ENCODE measurements at places on chromosomes 6 and 20.

GRCh38 chr6:15524861-15525401 lies 137.9 kb downstream of the DTNBP1 start:
- no peak for DNase-seq

- peak; percentile 1 for DNase-seq
These were observed 130.1 kb upstream of the ASCC3 start for GRCh38 chr6:101011186-101011585.

DNA sequence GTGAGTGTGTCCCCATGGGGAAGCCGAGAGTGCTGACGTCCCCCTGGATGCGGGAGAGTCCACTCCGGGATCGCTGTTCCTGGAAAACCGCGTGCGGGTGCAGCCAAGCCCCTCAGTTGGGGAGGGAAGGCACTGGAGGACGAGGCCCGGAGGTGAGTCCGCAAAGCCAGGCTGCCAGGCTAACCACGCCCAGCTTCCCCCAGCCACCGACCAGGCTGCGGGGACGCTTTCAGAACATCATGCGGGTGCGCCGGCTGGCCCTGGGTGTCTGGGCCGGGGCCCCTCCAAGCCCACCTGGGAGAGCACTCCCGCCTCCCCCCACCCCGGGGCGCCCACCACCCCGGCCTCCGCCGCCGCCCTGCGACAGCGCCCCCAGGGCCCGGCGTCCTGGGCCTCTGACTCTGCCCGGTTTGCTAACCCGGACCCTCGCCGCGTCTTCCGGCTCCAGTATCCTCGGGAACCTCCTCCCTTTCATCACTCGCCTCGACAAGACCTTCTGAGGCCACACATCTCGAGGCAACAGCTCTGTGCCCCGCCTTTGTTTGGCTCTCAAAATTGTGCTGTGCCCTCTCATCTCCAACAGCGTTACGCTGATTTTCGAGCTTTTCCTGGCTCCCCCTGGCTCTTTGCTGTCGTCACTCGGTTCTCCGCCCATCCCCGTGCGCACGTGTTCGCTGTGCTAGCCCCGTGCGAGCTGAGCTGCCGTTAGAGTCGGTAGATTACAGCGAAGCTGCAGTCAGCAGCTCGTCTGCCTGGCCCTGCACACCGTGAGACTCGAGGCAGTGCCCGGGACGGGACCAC lies 47.1 kb upstream of the ENTPD6 start:
- DNase-seq, result peak; percentile 46

DNA sequence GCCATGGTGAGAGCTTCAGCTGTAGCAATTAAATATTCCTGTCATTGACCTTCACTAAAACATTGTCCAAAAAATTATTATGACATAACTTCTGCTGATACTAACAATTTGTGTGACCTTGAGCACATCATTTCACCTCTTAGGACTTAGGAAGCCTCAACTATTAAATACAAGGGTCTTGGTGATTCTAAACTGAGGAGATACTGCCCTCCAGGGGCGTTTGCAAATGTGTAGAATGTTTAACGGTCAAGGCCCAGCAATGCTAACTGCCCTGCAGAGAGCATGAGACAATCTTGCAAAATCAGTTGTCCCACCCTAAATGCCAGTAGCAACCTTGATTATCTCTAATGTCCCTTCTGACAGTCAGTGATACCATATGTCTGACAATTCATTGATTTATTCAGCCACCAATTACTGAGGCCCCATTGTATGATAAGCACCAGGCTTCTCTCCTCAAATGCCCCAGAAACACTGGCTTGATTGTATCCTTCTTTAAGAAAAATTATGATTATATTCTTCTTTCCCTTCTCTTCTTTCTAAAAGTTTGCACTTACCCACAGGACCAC lies 284.1 kb upstream of the PLN start:
- no peak for DNase-seq

DNA sequence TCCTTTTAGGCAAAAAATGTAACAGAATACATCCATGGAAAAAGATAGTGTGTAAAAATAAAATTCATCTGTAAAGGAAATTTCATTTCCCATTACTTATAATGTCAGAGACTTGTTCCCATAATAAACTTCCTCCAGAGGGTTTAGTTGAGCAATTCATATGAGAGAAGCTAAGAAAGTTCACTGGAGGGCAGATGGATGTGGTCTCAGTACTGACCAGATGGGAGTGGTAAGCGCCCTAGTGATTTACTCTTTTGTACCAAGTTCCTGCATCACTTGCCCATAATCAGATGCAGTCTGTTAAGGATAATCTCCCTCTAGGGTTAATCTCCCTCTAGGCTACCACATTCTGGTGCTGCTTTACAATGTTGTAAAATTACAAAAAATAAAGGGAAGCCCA lies 61.7 kb downstream of the ESF1 start:
- DNase-seq, result no peak

DNA sequence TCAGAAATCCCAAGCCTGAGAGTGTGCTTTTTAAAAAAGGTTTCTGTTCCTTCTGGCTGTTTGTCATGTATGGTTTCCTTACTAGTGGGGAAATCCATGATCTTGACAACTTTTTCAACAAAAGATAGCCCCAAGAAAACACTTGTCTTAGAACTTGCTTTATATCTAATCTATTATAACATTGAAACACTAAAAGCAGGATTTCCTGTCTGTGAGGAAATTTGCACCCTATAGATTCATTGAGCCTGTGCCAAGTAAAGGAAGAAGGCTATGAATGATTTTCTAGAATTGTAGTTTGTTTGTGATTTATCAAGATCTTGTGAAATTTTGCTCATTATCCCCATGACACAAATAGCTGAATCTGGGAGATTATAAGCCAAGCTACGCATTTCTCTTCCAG lies 238.6 kb upstream of the RIN2 start:
- DNase-seq, result no peak

GRCh38 chr20:32482442-32483261 lies 102.5 kb downstream of the NOL4L start:
- DNase-seq, result peak; percentile 8

GRCh38 chr6:47631269-47631772 lies 67.1 kb upstream of the ADGRF4 start:
- DNase-seq, result peak; percentile 41

GRCh38 chr6:26284537-26285142 lies 80.4 kb upstream of the BTN3A2 start:
- peak; percentile 79 for DNase-seq

DNA sequence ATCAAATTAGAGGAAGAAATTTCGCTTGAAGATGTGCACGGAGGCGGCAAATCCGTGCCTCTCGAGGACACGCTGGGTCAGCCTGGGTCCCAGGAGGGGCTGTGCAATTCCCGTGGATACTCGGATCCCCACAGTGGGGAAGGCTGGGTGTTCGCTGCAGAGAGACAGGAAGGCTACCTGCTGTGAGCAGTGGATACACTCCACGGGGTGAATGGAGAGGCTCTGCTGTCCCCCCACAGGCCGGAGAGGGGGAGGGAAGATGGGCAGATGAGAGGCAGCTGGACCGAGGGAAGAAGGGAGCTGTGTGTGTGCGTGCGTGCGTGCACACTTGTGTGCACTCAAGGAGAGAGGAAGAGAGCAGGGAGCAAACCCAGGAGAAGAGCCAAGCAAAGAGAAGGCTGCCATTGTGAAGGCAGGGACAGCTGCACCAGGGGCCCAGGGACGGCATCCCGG lies 57.3 kb downstream of the SULF2 start:
- DNase-seq, result no peak

GRCh38 chr20:63500902-63501817 lies 2.3 kb upstream of the EEF1A2 start:
- DNase-seq, result no peak

GRCh38 chr6:153698001-153698400 lies 341.0 kb upstream of the OPRM1 start:
- DNase-seq, result no peak

GRCh38 chr6:149513915-149514314 lies 29.1 kb upstream of the ZC3H12D start:
- no peak for DNase-seq

DNA sequence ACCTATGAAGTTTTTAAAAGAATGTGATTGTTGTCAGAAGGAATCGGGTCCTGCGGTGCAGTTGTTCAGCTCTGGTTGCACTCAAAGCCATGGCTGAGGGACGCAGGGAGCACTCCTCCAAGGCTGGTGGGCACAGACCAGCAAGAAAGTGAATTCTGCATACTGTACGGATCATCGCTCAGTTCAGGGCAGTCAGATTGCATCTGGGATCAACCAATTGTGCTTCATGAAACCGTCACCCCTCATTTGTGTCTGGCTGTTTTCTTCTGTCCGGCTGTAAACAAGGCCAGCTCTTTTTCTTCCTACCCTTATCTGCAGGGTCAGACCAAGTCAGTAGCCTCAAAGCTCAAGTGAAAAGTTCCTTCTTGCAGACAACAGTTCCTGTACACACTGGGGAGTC lies 478.3 kb downstream of the TFAP2A start:
- no peak for DNase-seq

GRCh38 chr6:16967470-16967817 lies 134.4 kb upstream of the STMND1 start:
- DNase-seq, result no peak

DNA sequence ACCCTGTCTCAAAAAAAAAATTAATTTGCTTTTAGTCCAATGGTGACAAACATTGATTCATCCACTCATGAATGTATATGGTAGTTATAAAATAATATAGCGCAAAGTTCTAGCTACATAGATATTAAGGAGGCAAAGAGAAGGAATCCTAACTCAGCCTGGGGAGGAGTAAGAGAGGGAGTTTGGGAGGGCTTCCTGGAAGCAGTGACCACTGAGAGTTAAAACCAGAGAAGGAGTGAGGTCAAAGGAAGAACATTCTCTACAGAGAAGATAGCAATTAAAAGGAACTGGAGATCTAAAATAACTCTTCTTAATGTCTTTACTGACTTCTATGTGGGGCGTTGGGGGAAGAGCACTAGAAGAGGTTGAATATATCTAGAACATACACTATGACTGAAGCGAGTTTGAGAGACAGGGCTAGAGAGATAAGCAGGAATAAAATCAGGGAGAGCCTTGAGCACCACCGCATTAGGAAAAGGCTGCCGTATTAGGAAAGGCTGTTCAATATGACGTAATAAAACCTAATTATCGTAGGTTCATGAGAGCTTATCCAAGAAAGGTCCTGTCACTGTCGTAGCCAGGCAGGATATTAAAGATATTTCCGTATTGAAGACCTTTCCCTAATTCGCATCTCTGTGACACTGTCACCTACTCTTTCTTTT lies 81.8 kb upstream of the CNKSR3 start:
- no peak for DNase-seq

DNA sequence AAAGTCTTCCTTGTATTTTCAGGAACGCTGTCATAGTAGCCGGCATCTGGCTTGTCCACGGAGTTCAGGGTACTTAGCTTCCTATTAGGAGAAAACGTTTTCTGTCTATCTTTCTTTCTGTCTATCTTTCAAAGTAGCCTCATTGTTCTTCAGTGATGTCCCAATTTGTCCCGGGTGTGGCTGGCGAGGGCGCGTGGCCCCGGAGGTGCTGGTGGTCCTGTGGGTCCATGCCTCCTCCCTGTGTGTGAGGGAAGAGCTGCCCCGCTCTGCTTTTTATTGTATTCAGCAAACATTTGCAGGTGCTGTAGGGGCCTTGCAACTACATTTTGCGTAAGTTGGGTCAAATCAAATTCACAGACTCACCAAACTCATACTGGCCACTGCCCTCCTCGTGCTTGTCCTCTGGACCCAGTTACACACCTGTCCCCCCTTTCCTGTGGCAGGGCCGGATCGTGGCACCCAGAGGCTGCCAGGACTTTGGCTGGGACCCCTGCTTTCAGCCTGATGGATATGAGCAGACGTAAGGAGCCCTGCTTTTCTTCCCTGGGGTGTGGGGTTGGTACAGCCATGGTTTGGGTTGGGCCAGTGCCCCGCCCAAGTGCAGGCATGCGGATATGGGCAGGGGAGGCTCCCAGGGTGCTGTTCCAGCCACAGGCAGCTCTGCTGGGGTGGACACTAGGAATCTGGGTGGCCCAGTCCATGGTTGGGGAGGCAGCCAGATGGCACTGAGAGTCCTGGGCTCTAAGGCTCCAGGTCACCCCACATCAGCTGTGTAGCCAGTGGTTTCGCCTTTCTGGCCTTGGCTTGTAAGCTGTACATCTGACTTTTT lies 12.3 kb downstream of the ITPA start:
- DNase-seq, result no peak

DNA sequence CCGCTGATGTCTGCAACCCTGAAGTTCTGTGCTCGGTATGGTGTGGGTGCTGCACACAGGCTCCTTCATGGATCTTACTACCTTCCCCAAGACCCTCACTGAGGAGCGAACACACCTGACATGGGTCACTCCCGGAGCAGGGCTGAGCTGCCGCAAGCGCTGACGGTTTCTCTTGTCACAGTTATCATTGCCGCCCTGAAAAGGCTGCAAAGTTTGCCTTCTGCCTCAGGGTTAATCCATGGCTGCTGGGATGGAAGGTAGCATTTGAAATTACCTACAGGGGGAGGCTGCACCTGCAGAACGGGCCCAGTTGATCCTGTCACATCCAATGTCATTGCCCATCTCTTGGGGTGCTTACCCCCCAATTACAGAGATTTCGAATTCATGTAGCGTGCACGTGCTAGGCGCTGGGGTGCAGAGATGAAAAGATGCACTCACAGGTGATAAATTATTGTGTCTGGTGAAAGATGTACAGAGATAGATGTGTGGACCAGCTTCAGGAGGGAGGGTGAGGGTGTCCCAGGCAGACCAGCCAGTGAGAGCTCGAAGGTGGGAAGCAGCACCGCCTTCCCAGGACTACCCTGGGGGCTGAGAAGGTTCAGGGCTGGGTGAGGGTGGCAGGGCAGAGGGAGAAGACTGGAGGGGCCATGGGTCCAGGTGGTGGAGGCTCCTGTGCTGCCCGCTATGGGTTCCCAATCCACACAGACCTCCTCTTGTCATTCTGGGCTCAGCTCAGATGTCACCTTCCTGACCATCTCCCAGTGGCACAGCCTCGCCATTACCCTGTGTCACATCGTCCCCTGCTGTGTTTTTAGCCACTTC lies 120.1 kb downstream of the SYCP2 start:
- DNase-seq, result no peak

All from activated CD4-positive, alpha-beta T cell treated with anti-CD3 and anti-CD28 coated beads, Interleukin-2, Interleukin-6, amounts not matched to agents 100 ng/mL and 50 ng/mL, durations not matched to agents 16 hours and 8 hours (primary cell).